ENCODE measurements at places on chromosomes 2 and 18. TPM values are rescaled to one million over a fixed set of nuclear protein-coding genes. Genes with fewer than 3 reads are reported as not detected.

DNA sequence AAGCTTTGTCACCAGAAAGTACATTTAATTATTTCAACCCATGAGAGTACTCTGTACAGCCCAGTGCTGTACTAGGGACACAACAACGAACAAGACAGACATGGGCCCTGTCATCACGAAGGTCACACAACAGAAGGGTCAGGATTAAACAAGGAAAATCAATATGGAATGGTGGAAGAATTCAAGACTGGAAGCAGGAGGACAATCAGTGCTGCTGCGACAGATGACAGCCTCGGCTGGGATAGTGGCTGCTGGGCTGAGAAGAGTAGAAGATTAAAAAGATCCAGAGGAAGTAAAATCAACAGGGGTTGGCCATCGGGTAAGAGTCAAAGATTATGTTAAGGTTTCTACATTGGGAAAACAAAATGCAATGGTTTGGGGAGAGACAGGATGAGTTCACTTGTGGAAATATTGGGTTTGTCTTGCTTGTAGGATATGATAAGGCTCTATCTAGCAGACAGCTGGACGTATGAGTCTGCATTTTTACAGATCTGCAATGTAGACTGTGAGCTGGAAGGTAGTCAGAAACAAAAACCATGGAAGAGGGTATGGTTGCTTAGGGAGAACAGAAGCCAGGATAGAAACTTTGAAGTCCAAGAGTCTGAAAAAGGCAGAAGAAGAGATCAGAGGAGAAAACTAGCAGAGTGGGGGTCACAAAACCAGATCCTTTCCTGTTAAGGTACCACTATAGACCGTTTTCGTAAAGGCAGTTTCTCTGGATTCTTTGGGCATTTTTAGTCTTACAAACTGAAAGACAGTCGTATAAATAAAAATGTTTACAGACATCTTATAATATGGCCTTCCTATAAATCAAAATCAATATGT is 84.1 kb downstream of the PRELID3A start:
- H3K27me3 ChIP-seq: no peaks in the 10 kb centered on the region
- DNase-seq: no peak
- H3K27ac ChIP-seq: no peak overlapping the region

GRCh38 chr2:14927021-14927564 is 294.6 kb downstream of the LRATD1 start:
- H3K4me3 ChIP-seq: no peak overlapping the region
- no peaks in the 10 kb centered on the region for H3K27me3 ChIP-seq
- H3K36me3 ChIP-seq: no peaks in the 10 kb centered on the region
- H3K27ac ChIP-seq: no peak overlapping the region

The LHCGR gene
- total RNA-seq: not detected

The HOXD9 gene
- 1.8 TPM for total RNA-seq

- H3K36me3 ChIP-seq: no peaks in the 10 kb centered on the region
- no peaks in the 10 kb centered on the region for H3K27me3 ChIP-seq
- H3K27ac ChIP-seq: peak overlapping the region; percentile 61
These were observed 209.2 kb downstream of the MCFD2 start for GRCh38 chr2:46706264-46706983.

DNA sequence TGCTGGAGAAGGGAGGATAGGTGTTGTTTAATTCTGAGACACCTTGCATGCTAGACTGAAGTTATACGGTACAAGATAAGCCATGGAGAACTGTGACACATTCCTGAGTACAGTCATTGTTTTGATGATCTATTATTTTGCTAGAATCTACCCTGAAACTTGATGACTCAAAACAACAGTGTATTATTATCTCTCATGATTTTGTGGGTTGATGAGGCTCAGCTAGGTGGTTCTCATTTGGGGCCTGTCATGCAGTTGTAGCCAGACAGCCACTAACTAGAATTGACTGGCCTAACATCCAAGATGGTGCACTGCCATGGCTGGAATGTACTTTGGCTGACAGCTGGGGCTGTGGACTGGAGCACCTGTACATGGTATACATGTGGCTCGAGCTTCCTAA is 5.4 kb upstream of the IL1R1 start:
- peaks cover 11% of the 10 kb centered on the region for H3K4me1 ChIP-seq
- H3K27ac ChIP-seq: no peak overlapping the region
- H3K36me3 ChIP-seq: no peaks in the 10 kb centered on the region
- H3K27me3 ChIP-seq: no peaks in the 10 kb centered on the region
- DNase-seq: no peak

DNA sequence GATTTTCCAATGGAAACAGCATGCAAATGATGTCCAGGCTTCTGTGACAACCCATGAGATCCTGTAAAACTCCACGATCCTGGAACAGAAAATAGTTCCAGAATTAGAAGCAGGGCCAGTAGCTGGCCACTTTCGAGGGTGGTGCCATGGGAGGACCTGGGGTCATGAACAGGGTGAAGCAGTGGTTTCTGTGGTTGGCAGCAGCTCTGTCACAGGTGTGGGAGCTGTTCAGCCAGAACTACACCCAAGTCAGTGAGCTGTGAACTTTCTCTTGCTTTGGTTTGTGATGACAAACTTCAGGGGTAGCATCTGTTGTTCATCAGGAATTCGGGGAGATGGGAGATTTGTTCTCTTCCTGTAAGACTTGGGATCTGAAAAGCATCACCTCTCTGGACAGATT is 314.4 kb upstream of the NT5C1B start:
- no peaks in the 10 kb centered on the region for H3K36me3 ChIP-seq
- no peak for DNase-seq
- H3K27ac ChIP-seq: no peak overlapping the region
- H3K4me3 ChIP-seq: no peak overlapping the region

DNA sequence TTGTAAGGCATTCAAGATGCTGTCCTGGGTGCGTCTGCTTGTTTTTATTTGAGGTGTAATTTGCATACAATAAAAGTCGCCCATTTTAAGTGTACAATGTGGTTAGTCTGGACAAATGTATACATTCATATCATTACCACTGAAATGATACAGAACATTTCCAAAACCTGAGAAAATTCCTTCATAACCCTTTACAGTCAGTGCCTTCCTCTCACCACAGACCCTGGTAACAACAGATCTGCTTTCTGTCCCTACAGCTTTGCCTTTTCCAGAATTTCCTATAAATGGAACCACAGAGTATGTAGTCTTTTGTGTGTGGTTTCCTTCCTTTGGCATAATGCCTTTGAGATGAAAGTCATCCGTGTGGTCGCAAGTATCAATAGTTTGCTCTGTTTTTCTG is 45.8 kb upstream of the NFU1 start:
- DNase-seq: no peak
- peaks cover 34% of the 10 kb centered on the region for H3K36me3 ChIP-seq
- no peaks in the 10 kb centered on the region for H3K27me3 ChIP-seq

DNA sequence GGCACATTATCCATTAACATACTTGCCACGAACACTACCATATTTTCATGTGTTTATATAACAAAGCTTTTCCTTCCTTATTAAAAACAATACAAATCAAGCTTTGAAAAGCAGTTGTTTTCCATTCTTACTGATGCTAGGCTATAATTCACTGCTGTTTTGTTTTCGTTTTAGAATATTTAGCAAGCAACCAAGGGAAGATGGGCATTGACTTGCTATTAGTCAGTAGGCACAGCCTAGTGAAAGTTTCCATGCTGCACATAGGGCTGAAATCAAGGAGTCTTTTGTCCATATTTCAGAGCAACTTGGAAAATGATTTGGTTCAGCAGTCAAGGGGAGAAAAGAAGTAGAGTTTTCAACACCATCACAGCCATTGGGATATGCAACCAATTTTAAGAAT is 31.3 kb downstream of the BCL2 start:
- peaks cover 10% of the 10 kb centered on the region for H3K4me1 ChIP-seq
- no peak for DNase-seq
- no peaks in the 10 kb centered on the region for H3K36me3 ChIP-seq
- no peaks in the 10 kb centered on the region for H3K27me3 ChIP-seq

The FAM228A gene
- not detected for total RNA-seq

The ERICH2 gene
- not detected for total RNA-seq

The CNGA3 gene
- total RNA-seq: not detected

GRCh38 chr18:46250812-46251173 is 146.6 kb downstream of the HAUS1 start:
- H3K27me3 ChIP-seq: no peaks in the 10 kb centered on the region
- H3K36me3 ChIP-seq: peaks cover 4% of the 10 kb centered on the region
- no peak overlapping the region for H3K4me3 ChIP-seq
- H3K27ac ChIP-seq: peak overlapping the region; percentile 55

All from SJSA1 (cell line).